ENCODE measurements at places on chromosomes 7 and 10.

GRCh38 chr10:44982114-44982460, 3.5 kb upstream of the DEPP1 start:
- no peak for DNase-seq

- no peak for DNase-seq
These were observed 213.4 kb downstream of the GPR37 start for GRCh38 chr7:124552217-124552616.

DNA sequence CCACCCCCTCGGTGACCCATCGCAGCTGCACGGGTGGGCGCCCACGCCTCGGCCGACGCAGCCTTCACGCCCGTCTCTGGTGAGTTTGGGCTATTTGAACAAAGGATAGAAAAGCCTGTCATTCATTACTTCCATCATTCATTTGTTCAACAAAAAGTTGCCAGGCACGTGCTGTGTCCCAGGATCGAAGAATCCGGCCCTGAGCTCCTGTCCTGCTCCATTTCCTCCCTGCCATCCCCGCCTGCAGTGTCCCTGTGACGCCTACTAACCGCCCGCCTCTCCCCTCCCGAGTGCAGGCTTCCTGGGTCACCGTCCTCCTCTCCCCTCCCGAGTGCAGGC, 340.1 kb downstream of the WDR37 start:
- DNase-seq = no peak

GRCh38 chr7:135731-136645, 56.4 kb upstream of the FAM20C start:
- DNase-seq = no peak

GRCh38 chr7:128672927-128673517, 930 bp downstream of the GARIN1A start:
- no peak for DNase-seq

DNA sequence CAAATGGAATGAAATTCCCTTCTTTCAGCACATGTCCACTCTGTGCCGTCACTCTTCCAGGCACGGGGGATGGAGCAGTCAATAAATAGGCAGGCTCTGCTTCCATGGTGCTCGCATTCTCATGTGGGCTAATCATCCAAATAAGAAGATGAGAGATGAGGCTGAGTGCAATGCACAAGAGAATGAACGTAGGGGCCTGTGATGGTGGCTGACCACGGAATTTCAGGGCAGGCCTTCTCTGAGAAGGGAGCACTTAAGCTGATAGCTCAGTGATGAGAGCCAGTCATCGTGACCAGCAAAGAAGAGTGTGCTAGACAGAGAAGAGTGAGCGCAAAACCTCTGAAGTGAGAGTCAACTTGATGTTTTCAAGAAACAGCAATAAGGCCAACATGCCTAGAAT, 47.9 kb downstream of the TAF3 start:
- DNase-seq = no peak

DNA sequence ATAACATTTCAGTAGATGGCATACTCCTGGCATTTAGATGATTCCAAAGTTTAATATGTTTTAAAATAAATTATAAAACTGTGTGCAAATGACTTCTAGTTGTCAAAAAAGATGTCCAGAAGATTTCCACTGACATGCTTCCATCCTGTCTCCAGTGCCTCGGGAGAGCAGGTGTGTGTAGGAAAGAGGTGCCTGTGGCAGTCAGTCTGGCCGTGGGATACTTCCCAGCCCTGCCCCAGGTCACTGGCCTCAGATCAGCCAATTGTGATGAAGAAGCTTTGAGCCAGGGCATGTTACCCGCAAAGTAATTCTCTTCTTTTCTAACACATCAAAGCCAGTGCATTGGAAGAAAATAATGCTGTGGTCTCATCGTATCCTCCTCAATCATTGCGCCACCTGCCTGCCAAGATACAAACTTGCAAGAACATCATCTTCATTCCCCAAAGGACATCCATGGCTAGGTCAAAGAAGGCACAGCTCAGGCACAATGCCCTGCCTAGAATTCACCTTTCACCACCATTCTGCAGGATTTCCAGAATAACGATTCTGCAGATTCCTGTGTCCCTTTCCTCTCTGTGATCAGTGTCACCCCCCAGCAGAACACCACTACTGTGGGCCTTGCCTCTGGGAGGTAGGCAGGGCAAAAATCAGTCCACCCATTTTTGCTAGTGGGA, 6.3 kb upstream of the KCNMA1 start:
- DNase-seq = no peak

DNA sequence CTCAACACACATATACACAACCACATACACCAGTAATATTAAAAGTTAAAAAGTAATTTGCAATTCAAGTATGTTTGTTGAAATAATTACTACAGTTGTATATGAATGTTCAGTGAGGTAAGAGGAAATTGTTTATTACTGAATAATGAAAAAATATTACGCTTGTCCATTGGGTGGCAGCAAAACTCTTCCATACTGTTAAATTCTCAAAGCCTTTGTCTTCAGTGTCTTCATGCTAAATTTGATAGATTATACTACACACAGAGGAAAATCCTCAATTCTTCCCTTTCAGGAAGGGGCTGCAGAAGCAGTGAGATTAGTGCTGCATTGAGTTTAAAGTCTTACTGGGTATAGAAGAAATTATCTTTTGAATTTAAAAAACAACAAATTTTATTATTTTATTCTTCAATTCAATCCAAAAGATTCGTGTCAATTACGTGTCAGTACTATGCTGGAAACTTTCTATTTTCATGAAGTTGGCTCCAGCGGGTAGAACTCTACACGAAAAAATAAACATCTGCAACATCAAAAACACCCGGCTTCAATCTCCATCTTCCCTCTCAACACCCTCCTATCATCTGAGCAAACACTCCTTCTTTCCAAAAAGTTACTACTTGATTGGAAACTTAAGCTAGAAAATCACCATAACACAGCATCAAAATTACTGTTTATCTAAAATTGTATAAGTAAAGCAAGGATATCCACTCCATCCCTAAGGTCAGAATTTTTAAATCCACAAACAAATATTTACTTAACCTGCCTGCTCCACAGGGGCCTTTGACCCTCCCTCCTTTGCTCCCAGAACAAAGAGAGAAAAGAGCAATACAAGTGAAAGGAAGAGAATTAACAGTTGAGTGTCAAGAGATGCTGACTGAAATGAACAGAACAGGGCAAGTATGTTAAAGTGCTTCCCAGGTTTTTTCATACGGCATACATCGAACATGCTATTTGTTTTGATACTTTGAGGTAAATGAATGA, 37.0 kb upstream of the TES start:
- no peak for DNase-seq

DNA sequence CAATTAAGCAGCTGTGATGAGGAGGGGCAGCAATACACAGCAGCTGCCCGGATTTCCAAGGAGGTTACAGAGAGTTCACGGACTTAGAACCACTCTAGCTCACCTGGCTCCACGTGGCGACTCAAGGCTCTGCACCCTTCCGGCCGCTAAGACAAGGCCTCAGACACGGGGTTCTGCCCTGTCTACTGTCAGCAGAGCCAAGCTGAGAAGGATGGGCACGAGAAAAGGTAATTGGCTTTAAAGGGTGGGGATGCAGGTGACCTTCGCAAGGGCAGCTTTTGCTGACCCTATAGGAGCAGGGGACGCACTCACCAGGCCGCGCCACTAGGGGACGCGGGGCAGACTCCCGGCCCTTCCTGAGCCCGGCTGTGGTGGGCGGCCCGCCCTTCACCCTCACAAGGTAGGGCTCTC, 152.4 kb downstream of the KIF20B start:
- DNase-seq = no peak

DNA sequence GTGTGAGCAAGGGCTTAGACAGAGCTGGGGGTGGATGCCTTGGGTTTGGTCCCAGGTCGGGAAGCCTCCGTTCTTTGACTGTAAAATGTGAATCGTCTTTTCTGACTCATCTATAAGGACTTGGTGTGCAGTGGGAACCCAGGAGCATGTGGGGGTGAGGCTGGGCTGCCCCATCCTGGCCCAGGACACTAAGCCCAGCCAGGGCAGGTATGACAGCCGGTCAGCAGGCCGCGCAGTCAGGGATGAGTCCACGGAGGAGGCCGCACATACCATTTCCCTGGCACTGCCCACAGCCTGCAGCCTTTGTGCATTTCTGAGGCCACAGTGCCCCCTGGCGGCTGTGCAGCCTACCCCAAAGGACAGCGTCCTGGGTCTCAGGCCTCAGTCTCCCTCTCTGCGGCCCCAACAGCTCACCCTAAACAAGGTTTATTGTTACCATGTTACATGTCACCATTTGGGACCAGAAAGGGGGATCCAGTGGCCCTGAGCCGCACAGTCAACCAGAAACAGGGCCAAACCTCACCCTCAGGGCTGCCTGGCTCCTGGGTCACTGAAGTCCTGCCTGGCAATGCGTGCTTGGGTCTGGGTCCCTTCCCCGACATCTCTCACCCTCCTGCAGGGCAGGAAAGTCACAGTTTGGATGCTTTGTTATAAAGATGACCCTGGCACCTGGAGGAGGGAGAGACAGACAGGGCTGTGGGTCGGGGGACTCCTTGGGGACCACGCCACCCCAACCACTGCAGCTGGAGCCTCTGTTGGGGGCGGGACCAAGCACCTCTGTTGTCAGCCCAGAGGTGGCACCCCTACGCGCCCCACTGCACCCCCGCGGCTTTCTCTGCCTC, 14.4 kb upstream of the SH2B2 start:
- peak; percentile 51 for DNase-seq

- peak; percentile 36 for DNase-seq
These were observed 1.7 kb downstream of the TRIM8 start for GRCh38 chr10:102645741-102646609.

- no peak for DNase-seq
These were observed 24.0 kb upstream of the PAPSS2 start for GRCh38 chr10:87635498-87636312.

DNA sequence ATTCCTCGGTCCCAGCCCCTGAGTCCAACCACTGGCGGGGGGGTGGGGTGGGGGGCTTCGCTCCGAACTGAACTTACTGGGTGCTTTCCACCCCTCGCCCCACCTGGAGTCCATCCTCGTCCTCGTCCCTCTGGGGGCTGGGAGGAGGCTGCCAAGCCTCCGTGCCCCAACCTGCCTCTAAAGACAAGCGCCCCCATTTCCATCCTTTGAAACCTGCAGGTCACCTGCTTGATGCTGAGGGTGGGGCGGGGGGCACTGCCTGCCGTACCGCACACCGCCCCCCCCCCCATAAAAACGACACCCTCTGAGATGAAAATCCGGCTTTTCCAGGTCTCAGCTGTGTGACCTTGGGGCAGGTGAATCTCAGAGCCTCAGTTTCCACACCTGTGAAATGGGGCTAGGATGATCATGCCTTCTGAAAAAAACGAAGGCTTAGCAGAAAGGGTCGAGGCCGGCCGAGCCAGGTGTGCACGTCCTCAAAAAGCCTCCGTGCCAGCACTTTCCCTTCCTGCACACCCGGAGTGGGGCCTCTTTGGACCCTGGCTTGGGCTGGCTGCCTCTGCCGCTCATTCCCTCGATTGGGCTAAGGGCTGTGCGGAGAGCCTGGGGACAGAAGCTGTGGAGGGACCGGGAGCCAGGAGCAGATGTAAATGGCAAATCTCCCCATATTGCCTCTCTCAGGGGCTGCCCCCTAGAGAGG, 967 bp downstream of the ELFN1 start:
- no peak for DNase-seq

DNA sequence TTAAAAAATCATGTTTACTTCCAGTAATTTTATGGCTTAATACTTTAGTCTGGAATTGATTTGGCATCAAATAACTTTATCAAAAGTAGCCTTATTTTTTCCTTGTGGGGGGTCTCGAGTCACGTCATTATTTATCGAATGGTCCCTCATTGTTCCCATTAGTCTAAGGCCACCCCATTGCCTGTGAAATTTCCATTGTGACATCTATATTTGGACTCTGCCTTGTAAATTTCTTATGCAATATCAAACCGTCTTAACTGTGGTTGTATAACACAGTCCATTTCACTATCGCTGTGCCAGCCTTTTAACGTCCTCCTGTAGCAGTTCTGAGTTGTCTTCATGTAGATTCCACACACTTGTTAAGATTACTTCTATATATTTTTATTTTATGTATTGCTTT, 103.9 kb upstream of the RET start:
- no peak for DNase-seq

GRCh38 chr7:42097752-42098151, 139.3 kb downstream of the GLI3 start:
- no peak for DNase-seq

DNA sequence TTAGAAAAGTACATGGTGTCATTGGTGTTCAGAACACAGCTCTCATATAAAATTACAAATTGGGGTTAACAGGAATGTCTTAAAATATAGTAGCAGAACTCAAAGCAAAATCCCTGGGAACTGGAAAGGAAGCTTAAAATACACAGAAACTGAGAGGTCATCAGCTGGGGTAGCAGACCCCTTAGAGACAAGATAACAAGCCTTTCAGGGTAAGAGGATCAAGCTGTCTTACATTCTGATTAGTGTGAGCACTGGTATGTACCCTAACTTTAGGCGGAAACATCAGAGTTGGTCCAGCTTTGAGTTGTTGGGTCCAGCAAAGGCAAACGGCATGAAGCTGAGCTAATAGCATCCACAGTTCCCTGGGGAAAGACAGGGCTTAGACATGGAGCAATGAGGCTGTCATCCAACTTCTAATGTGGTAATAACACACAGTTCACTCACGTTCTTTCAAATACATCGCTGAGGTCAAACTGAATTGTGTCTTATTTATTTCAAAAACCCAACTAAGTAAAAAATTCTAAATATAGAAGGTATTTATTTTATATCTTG, 32.6 kb downstream of the ARHGAP21 start:
- DNase-seq = no peak

- DNase-seq = no peak
These were observed 906.7 kb upstream of the AUTS2 start for GRCh38 chr7:68691261-68692216.

DNA sequence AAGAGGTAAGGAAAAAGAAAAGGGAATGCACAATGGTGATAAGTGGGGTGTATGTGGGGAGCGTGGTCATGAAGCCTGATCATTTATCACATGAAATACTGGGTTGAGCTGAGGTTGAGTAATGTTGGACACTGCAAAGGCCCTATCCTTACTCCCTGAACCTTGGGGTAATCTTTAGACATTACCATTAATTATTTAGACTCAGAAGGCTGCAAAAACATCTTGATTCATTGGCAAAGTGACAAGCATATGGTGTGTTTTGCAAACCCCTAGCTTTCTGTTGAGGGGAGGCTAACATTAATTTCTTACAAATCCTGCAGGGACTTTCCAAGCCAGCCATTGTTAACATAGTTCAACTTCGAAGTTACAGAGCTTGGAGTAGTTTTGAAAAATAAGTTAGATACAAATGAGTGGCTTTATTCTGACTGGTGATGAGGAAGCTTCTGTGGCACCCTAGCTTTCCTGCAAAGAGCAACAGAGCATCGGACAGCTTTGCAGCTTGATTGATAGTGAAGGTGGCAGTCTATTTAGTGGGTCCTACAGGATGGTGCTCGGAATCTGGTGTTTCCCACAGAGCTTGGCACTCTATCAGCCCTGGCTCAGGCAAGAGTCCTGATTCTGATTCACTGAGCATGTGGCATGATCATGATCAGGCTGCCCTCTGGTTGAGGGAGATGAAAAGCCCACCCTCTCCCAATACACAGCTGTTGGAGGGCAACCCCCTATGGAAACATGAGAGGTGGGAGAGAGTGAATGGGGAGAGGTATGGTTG, 153.7 kb upstream of the NPVF start:
- DNase-seq = no peak

DNA sequence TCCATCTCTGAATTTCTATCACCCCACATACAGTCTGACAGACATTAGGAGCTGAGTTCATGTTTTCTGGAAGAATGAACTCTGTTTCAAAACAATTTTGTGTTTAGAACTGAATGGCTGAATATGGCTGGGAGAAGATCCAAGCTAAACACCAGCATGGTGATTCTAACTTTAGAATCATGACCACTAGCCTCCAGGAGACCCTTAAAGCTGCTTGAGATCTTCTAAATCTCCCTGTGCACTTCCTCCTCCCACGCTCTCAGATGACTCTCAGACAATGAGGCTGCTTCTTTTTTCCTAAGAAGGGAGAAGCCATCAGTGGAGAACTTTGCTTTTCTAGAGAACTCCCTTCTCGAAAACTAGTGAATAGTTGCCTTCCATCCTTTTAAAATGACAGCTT, 711.2 kb downstream of the GRID1 start:
- DNase-seq = no peak

Measured in stimulated activated CD8-positive, alpha-beta memory T cell treated with anti-CD3 and anti-CD28 coated beads, Interleukin-4, amount 100 ng/mL, for 1 hour (primary cell).